DMS79 treated with DMSO at 0.1 percent for 48 hours (cell line): ENCODE measurements at places on chromosomes 1 and 21.

GRCh38 chr1:85088408-85088784 is 40.1 kb upstream of the MCOLN3 start:
- DNase-seq: no peak

- DNase-seq: peak; percentile 52
Measured at GRCh38 chr1:169546087-169546995, 39.9 kb downstream of the F5 start.

DNA sequence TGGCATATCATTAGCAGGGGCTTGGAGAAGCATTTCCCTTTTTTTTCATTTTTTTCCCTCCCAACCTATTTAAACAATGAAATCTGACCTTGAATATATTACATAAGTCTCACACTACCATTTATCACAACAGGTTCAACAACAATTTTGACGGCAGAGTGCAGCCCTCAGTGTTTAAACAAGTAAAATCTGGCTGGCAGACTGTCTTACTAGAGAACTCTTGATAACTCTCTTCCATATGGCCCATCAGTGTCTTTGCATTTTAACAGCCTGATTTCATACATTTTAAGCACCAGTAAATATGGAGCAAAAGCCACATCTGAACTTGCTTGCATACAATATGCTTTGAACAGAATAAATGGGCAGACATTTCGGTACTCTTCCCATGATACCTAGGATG is 213.0 kb downstream of the KCTD3 start:
- no peak for DNase-seq

- DNase-seq: no peak
Measured at GRCh38 chr1:173395762-173396161, 81.4 kb upstream of the PRDX6 start.

DNA sequence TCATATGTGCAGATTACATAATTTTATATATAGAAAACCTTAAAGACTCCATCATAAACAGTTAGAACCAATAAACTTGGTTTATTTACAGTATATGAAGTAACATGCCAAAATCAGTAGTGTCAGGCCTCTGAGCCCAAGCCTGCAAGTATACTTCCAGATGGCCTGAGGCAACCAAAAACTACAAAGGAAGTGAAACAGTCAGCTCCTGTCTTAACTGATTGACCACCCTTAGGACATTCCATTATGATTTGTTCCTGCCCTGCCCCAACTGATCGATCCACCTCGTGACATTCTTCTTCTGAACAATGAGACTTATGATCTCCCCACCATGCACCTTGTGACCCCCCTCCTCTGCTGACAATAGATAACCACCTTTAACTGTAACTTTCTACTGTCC is 630.3 kb downstream of the AMY1C start:
- no peak for DNase-seq

DNA sequence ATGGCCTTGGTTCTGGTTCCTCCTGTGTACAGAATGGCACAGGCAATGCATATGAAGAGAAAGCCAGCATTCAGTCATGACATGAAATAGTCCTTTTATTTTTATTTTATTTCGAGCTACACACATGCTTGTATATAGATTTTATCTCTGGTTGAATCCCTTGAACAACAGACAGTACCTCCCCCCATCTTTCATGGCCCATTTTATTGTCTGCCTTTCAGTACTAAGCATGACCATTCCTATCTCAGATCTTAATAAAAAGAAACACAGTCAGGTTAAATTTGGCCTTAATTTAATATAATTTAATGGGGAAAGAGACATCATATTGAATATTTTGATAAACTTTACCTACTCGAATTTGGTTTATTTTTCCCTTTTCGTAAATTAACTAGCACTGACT is 76.4 kb upstream of the VANGL1 start:
- no peak for DNase-seq

- no peak for DNase-seq
Measured at GRCh38 chr1:200873671-200874397, 1.1 kb downstream of the GPR25 start.
